NCI-H1092 (cell line): ENCODE measurements at places on chromosomes 4 and X.

DNA sequence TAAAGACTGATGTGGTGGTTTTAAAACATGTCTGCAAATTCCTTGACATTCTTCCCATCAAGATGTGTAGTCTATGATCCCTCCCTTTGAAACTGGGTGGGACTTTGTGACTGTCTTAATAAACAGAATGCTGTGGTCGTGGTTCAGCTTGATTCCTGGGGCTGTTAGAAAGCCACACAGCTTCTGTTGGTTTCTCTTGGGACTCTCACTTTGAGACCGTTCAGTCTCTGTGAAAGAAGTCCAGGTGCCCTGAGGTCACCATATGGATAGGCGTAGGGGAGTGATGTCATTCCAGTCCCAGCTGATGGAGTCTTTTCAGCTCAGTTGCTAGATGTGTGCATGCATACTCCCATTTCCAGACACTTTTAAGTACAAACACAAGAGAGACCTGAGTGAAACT is 216.6 kb downstream of the KDR start:
- DNase-seq = no peak

DNA sequence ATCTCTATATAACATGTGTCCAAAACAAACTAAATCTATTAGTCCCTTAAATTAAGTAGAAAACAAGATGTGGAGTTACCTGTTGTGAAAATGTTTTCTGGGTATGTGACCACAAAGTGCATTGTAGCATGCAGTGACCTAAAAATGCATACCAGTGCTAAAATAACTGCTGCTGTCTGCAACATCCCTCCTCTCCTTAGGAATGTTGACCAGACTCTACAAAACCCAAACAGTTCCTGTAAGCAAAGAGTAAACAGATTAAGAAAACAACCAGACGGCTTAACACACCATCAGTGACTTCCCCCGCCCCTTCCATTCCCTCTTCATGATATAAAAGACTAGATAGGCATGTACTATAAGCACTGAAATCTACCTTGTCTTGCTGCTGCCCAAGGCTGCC is 15.8 kb upstream of the RAB33B start:
- no peak for DNase-seq

DNA sequence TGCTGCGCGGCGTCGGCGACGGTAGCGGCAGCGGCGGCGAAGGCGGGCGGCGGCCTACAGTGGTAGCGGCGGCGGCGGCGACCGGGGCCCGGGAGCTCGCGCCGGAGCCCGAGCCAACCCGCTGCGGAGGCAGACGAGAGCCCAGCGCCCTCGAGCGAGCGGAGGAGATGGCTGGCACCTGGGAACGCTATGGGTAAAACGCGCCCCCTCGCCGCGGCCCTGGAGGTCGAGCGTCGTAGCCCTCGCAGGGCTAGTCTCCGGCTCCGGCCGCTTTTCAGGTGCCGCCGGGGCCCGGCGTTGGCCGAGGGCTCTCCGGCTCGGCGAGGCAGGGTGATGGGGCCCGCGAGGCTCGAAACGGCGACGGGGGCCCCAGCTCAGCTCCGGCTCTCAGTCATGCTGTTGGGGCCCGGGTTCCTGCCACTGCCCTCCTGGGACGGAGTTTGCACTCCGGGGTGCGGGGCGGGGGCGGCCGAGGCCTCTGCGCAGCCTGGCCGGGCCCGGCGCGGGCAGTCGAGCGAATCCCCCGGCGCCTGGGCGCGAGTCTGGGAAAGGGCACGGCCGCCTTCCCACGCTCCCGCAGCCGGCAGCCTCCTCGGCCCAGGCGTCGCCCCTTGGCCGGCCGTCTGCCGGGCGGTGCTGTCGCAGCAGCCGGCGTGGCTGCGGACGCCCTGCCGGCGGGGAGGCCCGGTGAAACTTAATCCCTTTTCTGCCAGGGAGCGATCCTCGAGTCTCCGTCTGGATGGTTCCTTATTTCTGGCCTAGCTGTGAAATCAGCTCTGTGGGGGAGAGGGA is 768 bp downstream of the MID2 start:
- DNase-seq = peak; percentile 33

DNA sequence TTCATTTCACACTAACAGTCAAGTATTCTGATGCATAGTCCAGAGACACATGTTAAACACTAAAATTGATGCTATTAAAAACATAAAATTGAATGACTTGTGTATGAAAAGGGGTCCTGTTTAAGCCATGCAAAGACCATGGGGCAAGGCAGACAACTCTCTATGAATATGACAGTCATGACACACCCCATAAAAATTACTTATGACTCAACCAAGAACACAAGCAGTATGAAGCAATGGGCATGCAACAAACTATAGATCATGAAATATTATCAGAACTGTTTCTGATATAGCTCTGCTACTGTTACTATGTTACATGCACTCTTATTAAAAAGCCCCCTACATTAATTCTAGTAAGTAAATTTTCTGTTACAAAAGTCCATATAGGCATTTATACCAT is 57.5 kb upstream of the ZCCHC13 start:
- no peak for DNase-seq

DNA sequence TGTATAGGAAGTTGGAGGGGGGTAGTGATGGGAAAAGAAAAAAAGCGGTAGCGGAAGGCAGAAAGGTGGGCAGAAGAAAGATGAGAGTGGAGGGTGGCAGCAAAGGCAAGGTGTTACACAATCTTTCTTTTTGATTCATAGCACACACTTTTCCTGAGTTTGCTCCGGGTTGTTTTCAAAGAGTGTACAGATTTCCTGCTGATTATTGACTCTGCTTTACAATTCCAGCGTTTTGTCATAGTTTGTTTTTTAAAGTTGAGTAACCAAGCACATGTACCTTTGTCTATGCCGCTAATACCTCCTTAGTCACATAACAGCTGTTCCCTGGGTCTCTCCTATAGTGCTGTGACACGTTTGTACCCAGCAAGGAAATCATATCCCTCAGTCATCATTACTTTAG is 50.3 kb downstream of the AGA start:
- DNase-seq = no peak

GRCh38 chrX:138651494-138651893 is 60.0 kb downstream of the FGF13 start:
- no peak for DNase-seq

GRCh38 chr4:153045111-153045982 is 109.2 kb downstream of the FHDC1 start:
- DNase-seq = no peak

DNA sequence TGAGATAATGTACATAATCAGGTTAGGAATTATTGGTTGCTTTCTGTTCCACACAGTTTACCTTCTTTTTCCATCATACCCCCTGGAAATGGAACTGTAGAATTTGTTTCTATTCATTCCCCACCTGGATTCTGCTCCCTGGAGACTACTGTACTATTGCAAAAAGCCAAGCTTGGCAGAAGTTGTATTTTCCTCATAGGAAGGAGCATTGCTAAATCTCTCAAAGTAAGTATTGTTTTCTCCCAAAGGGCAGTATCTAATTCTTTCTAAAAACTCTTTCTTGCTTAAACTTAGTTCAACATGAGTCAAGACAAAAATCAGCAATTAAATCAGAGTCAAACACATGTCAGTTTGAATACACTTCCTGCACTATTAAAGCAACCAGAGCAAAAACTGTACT is 136.2 kb downstream of the CDS1 start:
- DNase-seq = no peak

DNA sequence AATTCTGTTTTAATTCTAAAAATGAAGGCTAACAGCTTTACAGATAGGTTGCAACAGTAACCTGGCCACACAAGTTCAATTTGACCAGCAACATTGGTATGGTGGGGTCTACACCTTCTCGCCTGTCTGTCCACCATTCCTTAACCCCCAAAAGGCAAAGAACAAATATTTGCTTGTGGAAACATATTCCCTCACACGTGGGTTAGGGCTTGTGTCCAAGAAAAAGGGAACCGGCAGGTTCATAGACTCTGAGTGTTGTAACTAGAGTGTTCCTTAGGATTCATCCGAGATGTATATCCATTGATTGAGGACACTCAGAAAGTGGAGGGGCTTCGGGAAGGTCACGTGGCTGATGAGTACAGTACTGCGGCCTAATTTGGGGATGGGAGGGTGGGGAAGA is 54.1 kb downstream of the C4orf51 start:
- no peak for DNase-seq

DNA sequence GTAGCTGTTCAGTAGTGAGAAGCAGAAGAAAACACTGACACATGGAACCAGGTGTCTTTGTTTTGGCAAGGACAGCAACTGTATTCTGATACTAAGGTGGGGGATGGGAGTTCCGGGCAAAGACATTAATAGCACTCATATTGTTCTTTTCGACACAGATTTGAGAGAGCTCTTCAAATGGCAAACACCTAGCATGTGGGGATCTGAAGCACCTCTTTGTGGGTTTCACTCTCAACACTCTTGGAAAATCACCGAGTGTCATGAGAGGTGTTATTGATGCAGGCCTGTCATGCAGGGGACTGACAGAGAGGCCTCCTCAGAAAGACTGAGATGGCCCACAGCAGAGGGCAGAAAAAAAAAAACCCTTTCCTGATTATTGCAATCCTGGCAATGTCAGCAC is 228.4 kb upstream of the VCX start:
- DNase-seq = peak; percentile 93

GRCh38 chr4:185282968-185283367 is 73.6 kb downstream of the SNX25 start:
- DNase-seq = no peak

DNA sequence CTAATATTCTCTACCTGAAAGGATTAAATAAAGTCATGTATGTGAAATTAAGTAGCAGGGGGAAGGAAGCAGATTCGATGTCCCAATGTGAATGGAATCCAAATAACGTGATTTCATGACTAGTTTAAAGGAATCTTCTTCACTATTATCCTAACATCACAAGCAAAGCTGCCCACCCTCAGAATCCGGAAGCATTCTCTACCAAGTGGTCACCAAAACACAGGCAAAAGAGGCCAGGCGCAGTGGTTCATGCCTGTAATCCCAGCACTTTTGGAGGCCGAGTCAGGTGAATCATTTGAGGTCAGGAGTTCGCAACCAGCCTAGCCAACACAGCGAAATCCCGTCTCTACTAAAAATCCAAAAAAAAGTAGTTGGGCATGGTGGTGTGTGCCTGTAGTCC is 212.9 kb downstream of the LDB2 start:
- no peak for DNase-seq

GRCh38 chrX:154396973-154397887 is 947 bp upstream of the RPL10 start:
- DNase-seq = no peak

DNA sequence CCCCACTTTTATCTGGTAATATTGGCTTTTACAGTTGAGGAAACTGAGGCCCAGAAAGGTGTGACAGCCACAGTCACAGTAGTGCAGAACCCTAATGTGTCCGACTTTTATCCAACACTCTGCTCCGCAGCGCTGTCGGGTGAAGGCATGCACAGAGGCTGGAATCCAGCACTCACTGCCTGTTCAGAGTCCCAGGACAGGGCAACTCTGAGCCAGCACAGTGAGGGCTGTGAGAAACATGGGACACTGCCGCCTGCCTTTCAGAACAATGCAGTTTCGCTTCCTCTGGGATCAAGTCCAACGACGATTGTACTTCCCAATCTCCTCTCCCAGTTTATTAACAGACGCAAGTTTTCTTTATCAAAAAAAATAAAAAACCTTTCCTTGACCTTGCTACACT is 41.9 kb upstream of the PDGFRA start:
- no peak for DNase-seq

GRCh38 chr4:6405397-6405706 is 67.1 kb downstream of the PPP2R2C start:
- no peak for DNase-seq

GRCh38 chr4:156773648-156774357 is 197.8 kb downstream of the PDGFC start:
- no peak for DNase-seq

GRCh38 chr4:188624370-188624769 is 485.1 kb downstream of the TRIML1 start:
- no peak for DNase-seq

DNA sequence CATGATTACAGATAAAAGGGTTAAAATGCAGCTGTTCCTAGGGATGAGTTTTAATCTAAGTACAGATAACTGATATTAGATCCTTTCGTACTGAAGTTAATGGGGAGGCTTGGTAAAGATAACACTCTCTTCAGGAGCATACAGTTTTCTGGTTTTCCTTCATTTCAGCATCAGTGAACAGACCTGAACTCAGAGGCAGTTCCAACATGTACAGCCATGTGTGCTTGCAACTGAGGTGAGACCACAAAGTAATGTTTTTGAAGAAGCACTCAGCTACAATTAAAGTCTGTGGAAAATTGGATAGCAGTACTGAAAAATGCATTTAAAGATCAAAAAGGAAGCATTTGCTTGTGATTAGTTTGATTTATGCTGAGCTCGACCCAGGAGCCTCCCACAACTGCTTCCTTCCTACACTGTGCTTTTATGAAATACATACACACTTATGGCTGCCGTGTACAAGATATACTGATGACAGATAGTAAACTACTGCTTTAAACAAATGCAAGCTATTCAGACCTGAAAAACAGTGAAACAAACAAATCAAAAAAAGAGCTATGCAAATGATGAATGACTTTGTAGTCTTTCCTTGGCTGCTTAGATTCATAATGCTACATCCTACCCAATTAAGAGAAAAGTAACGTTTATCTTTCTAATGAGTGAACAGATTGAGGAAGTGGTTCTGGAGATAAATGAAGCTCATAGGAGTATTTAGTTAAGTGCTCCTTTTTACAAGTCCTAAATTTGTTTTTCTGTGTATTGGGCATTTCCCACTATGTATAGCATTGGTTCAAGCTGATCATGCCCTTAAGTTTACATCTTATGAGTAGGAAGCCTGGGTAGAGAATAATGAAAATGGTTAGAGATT is 68.4 kb downstream of the PDLIM5 start:
- DNase-seq = no peak

GRCh38 chr4:106369456-106370060 is 980 bp upstream of the GIMD1 start:
- DNase-seq = no peak
